ENCODE measurements at places on chromosomes 2 and 18. TPM values are rescaled to one million over a fixed set of nuclear protein-coding genes. Genes with fewer than 3 reads are reported as not detected.

The IGFBP5 gene
- total RNA-seq: 441 TPM

The RAB12 gene
- total RNA-seq: 123 TPM

The BIN1 gene
- 20.8 TPM for total RNA-seq

The CYP1B1 gene
- total RNA-seq: 14.2 TPM

The SDC1 gene
- 0.20 TPM for total RNA-seq

All from heart left ventricle (tissue), 16 donors.